CD4-positive, CD25-positive, alpha-beta regulatory T cell (primary cell): ENCODE measurements at places on chromosomes 11 and 22. TPM values are rescaled to one million over a fixed set of nuclear protein-coding genes. Genes with fewer than 3 reads are reported as not detected.

ROM1 gene
- total RNA-seq, result 1.9 TPM

DNA sequence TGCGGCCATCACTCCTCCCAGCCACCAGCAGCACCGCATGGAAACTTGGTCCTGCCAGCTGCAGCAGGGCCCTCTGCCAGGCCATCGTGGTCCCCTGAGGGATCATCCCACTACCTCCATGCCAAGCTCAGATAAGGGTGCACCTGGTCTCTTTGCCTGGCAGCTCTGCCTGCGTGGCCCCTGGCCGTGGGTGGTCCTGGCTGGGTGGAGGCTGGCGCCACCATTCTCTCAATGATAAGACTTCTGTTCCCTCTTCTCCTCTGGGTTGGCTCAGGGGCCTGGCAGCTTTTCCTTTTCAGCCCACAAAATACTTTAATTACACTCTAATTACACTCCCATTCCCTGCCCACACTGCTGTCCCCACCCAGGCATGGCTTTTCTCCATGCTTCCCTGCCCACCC lies 26.8 kb upstream of the TSKU start:
- DNase-seq, result no peak
- H3K4me3 ChIP-seq, result no peak overlapping the region
- H3K4me1 ChIP-seq, result no peaks in the 10 kb centered on the region

MFRP gene
- not detected for total RNA-seq

INPPL1 gene
- 101 TPM for total RNA-seq

- peak overlapping the region; percentile 79 for H3K27ac ChIP-seq
- peaks cover 10% of the 10 kb centered on the region for H3K36me3 ChIP-seq
- H3K4me3 ChIP-seq, result peak overlapping the region; percentile 78
- DNase-seq, result peak; percentile 36
- no peaks in the 10 kb centered on the region for H3K27me3 ChIP-seq
- peaks cover 70% of the 10 kb centered on the region for H3K4me1 ChIP-seq
These were observed 35.0 kb downstream of the TPBGL start for GRCh38 chr11:75275581-75275980.

TCN2 gene
- total RNA-seq, result 0.30 TPM

C11orf87 gene
- not detected for total RNA-seq

- no peaks in the 10 kb centered on the region for H3K27me3 ChIP-seq
- no peaks in the 10 kb centered on the region for H3K36me3 ChIP-seq
- H3K27ac ChIP-seq, result no peak overlapping the region
- peak; percentile 57 for DNase-seq
- H3K4me1 ChIP-seq, result no peaks in the 10 kb centered on the region
These were observed 33.0 kb downstream of the YWHAH start for GRCh38 chr22:31977141-31977841.

GRCh38 chr11:134120143-134120850 lies 51.4 kb downstream of the JAM3 start:
- no peak overlapping the region for H3K27ac ChIP-seq
- no peak for DNase-seq
- no peaks in the 10 kb centered on the region for H3K4me1 ChIP-seq
- peaks cover 15% of the 10 kb centered on the region for H3K27me3 ChIP-seq
- H3K36me3 ChIP-seq, result no peaks in the 10 kb centered on the region
- no peak overlapping the region for H3K4me3 ChIP-seq

OR52N4 gene
- total RNA-seq, result 1.6 TPM

DNA sequence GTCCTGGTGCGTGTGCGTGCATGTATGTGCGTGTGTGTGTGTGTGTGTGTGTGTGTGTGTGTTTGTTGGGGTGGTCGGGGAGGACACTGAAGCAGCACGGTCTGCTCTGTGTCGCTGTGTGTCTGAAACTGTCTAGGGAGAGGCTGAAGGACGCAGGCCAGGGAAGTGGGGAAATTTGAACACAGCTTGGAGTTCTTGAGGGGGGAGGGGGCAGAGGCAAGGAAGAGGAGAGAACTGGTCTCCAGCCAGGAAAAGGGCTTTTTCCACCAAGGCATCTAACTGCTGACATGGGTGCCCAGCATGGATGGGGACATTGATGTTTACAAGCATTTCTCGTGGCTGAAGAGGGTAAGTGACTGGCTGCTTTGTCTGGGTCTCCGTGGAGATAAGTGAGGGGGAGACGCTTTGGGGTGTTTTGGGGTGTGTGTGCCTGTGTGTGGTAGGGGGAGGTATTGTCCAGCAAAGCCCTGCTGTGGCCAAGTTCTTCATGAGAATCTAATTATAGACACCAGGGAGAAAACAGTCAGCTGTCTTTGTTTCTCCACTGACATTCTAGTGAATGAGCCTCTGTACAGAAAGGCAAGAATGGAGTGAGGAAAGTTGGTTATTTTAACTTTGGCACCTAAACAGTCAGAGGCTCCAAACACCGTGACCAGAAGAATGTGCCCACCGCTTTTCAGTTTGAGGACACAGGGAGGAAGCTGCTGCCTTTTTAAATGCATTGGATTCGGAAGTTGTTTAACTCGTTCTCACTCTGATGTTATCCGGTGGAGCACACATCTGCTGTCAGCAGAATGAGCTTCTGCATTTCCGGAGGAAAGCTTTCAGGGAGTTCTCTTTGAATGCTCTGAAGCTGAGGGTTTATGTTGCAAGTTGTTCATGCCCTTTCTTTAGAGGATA lies 63.7 kb downstream of the PPFIBP2 start:
- DNase-seq, result no peak
- peak overlapping the region; percentile 4 for H3K4me3 ChIP-seq
- H3K4me1 ChIP-seq, result peaks cover 17% of the 10 kb centered on the region
- H3K27ac ChIP-seq, result no peak overlapping the region

DNA sequence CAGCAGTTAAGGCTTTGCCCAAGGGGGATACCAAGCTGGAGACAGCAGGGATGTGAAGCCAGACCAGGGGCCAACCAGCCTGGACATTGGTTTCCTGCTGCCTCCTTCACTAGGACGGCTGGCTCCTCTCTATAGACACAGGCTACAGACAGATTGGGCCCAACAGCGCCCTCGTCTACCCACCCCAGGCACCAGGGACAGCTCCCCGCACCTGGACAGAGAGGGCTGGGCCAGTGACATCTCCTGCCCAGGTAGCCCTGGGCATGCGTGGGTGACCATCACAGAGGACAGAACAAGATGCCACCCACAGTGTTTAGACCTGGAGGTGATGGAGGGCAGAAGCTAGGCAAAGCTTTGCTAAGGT lies 1.2 kb downstream of the DKK3 start:
- H3K4me1 ChIP-seq, result peaks cover 9% of the 10 kb centered on the region
- peaks cover 45% of the 10 kb centered on the region for H3K27me3 ChIP-seq
- no peaks in the 10 kb centered on the region for H3K36me3 ChIP-seq
- H3K27ac ChIP-seq, result no peak overlapping the region

- no peak for DNase-seq
- no peak overlapping the region for H3K4me3 ChIP-seq
- H3K27ac ChIP-seq, result no peak overlapping the region
- no peaks in the 10 kb centered on the region for H3K27me3 ChIP-seq
- H3K36me3 ChIP-seq, result peaks cover 33% of the 10 kb centered on the region
- H3K4me1 ChIP-seq, result no peaks in the 10 kb centered on the region
These were observed 52.4 kb upstream of the ARFGAP3 start for GRCh38 chr22:42909363-42910058.

DNA sequence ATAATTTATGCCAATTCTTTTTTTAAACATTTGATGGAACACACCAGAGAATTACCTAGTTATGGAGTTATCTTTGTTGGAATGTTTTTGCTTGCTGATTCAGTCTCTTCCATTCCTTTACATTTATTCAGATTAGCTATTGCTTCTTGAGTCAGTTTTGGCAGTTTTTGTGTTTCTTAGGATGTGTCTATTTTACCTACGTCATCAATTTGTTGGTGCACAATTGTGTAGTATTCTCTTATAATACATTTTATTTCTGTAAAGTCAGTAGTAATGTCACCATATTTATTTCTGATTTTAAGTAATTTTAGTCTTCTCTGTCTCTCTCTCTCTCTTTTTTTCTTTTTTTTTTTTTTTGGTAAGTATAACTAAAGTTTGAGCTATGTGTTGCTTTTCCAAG lies 929.5 kb upstream of the RAG2 start:
- no peaks in the 10 kb centered on the region for H3K27me3 ChIP-seq
- H3K27ac ChIP-seq, result no peak overlapping the region
- no peaks in the 10 kb centered on the region for H3K36me3 ChIP-seq
- DNase-seq, result no peak
- no peaks in the 10 kb centered on the region for H3K4me1 ChIP-seq

KCTD14 gene
- not detected for total RNA-seq

- peaks cover 51% of the 10 kb centered on the region for H3K36me3 ChIP-seq
- no peak overlapping the region for H3K4me3 ChIP-seq
- H3K4me1 ChIP-seq, result no peaks in the 10 kb centered on the region
These were observed 28.0 kb downstream of the MYBPC3 start for GRCh38 chr11:47324520-47324919.

KRTAP5-8 gene
- 0.35 TPM for total RNA-seq

- H3K4me1 ChIP-seq, result no peaks in the 10 kb centered on the region
- H3K27ac ChIP-seq, result no peak overlapping the region
- H3K4me3 ChIP-seq, result no peak overlapping the region
- DNase-seq, result no peak
- no peaks in the 10 kb centered on the region for H3K36me3 ChIP-seq
- H3K27me3 ChIP-seq, result no peaks in the 10 kb centered on the region
These were observed 133.4 kb downstream of the SPON1 start for GRCh38 chr11:14095882-14096281.

DNA sequence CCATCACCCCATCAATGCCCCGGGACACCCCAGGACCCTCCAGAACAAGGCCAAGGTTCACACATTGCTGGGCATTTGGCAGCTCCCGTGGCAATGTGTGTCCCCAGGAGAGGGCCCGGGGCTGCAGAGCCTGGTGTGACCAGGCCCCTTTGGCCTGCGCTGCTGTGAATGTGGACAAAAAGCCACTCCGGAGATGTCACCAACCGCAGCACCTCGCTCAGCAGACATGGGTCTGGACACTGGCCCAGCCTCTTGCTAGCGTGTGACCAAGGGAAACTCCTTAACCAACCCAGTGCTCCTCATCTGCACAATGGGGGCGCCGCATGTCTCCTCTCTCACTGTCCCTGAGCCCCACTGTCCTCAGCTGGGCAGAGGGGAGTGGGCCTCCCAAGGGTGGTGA lies 8.0 kb upstream of the CHADL start:
- DNase-seq, result no peak
- H3K27me3 ChIP-seq, result no peaks in the 10 kb centered on the region
- H3K4me1 ChIP-seq, result no peaks in the 10 kb centered on the region
- H3K36me3 ChIP-seq, result peaks cover 67% of the 10 kb centered on the region
- H3K4me3 ChIP-seq, result no peak overlapping the region

ZNF214 gene
- not detected for total RNA-seq
